Cardiac septum (tissue), 1 donor: ENCODE measurements at places on chromosomes 5 and 9. TPM values are rescaled to one million over a fixed set of nuclear protein-coding genes. Genes with fewer than 3 reads are reported as not detected.
A peak's percentile ranks its signal among the peaks of the same experiment; 100 is the strongest.

The CCL28 gene
- total RNA-seq: 0.46 TPM

The CBY3 gene
- not detected for total RNA-seq

GRCh38 chr5:88680253-88681132 is 202.5 kb downstream of the MEF2C start:
- DNase-seq: peak; percentile 87

DNA sequence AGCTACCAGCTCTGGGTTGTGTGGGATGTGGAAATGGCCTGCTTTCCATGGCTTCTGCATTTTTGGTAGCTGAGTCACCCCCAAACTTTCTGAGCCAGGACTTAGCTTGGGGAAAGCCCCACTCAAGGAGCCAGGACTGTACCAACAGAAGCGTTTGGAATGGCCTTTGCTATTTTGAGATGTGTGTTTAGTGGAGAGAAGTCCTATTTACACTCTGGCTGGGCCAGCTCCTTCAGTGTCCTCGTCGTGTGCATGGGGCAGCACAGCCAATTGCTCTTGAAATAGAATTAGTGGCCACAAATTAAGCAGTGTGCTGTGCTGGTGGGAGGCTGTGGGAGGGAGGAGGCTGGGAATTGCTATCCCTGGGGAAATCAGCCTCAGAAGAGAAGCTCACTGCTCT is 51.6 kb downstream of the ENTREP1 start:
- no peak for DNase-seq

DNA sequence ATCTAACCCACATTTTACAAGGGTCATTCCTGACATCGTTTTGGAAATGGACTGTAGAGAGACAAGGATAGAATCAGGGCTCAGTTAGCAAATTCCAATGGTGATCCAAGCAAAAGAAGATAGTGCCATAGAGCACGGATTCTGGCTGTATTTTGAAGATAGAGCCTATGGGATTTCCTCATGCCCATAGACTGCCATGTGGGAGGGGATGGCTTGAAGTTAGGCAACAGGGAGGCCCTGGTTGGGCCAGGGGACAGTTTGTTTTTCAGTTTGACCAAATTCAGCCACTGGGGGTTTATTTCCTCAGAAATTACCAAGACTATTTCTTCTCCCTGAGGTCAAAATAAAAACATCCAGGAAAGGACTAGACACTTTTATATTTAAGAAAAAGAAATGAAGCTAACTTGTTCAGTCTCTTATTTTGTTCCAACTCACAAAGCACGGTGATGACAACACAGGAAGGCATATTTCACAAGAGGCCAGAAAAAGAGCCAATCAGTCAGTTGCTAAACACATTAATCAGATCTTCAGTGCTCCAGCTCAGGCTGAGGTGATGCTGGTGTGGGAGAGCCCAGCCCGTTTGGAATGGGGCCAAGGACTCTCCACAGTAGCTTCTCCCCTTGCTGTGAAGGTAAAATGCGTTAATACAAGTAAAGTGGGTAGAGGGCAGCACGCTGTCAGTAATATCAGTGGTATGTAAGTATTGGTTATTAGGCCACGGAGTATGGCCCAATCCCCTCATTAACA is 4.4 kb upstream of the DCTN4 start:
- DNase-seq: peak; percentile 79

GRCh38 chr5:176436656-176437055 is 11.5 kb upstream of the FAF2 start:
- no peak for DNase-seq

GRCh38 chr5:37111426-37112382 is 137.5 kb downstream of the CPLANE1 start:
- no peak for DNase-seq

The NR2F1 gene
- total RNA-seq: 0.73 TPM

- DNase-seq: no peak
Measured at GRCh38 chr9:125121146-125121545, 22.2 kb downstream of the SCAI start.

The XRCC4 gene
- total RNA-seq: 28.8 TPM

GRCh38 chr9:71908825-71909224 is 2.2 kb downstream of the ABHD17B start:
- no peak for DNase-seq

- DNase-seq: no peak
Measured at GRCh38 chr9:8825585-8826147, 1026.1 kb upstream of the DMAC1 start.

DNA sequence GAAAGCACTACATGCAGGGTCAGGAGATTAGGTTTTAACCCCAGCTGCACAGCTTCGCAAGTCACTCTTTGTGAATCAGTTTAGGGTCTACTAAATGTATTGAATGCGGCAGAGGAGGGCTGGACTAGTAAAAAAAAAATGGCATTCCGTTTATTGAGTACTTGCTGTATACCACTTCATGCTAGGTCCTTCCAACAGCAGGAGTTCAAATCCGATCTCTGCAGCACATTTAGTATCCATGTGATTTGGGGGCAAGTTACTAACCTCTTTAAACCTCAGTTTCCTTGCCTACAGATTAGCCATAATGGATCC is 204.4 kb downstream of the SNCAIP start:
- no peak for DNase-seq

- no peak for DNase-seq
Measured at GRCh38 chr9:112239284-112239683, 64.2 kb upstream of the SUSD1 start.

The LCN15 gene
- not detected for total RNA-seq

- DNase-seq: no peak
Measured at GRCh38 chr5:153515301-153515700, 24.8 kb downstream of the GRIA1 start.

DNA sequence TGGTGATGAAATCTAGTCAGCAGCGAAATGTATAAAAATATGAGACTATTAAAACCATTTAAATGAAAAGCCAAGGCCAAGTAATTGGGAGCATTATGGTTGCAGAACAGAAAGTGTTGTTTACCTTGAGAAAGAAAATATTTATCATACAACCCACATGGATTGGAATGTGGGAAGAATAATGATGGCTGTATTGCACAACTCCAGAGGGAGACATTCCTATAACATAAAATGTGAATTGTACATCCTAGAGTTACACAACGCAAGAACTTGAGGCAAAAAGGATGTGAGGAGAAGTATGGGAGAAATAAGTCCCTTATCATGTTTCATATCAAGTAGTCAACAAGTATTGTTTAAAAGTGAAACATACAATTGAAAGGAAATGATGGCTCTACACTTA is 1014.0 kb upstream of the SEMA6A start:
- DNase-seq: no peak

The RMRP gene
- total RNA-seq: 10,677 TPM
